ENCODE measurements at places on chromosomes 7 and 10.

DNA sequence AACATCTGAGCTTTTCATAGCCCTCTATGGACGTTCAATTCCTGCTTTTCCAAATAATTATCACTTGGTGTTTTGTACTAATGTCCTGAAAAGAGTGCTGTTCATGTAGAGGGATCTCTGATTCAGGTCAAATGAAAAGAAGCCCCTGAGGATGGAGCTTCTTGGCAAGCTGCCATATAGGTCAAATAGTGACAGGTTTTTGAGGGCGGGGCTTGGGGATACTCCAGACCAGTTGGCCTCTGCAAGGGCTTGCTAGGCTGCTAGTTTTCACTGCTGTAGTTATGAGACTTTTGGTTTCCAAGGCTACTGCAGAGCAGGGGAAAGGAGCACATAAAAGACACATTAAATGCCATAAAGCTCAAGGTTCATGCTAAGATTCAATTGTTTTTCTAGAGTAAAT is 257.2 kb upstream of the CACNA2D1 start:
- DNase-seq = no peak

DNA sequence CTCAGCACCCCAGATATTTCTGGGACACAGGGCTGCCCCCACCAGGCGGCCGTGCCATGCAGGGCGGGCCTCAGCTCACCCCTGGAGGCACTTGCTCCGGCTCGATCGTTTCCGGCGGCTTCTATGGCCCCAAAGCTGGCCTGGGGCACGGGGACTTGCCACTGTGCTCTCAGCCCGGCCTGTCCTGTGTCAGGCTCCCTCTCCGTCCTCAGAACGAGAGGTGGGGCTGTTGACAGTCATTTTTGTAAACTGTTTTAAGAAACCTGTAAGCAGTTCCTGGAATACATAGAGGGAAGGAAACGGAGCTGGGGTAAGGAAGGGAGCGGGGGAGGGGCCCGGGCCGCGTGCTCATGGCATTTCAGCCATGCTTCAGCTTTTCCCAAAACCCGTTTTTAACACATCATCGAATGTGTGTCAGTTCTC is 30.7 kb upstream of the PRKAR1B start:
- DNase-seq = no peak

DNA sequence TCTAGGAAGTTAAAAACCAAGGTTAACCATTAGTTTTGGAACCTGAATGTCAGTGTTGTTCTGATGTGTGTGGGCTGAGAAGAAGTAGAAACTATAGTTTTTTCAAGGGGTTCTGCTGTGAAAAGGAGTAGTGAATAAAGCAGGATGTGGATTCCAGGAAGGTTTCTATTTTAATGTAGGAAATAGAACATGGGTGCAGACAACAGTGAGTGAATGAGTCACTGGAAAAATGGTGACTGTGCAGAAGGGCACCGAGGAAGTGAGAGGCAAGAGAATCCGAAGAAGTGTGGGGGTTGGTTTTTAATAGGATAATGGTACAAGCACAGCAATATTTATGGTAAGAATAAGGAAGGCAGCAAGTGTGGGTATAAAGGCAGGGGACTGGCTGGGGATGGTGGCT is 120.4 kb downstream of the ARHGAP21 start:
- DNase-seq = no peak

DNA sequence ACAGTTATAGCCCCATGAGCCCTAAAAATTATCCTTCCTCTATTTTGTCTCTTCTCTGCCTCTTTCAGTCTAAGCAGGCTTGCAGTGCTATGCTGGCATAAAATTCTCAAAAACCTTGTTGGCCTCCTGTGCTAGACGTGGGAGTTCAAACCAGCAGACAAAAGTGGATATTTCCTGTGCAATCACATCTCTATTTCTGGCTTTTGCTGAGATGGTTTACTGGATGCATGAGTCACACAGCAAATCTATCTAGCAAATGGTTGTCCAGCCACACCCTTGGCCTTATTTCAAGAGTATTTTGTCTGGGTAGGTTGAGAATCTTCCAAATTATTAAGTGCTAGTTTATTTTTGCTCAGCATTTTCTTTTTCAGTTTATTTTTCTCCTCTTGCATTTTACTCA is 370.8 kb downstream of the CDC14C start:
- no peak for DNase-seq

- peak; percentile 81 for DNase-seq
Observed at GRCh38 chr7:519484-520390, at the start of gene PDGFA. TSS of gene PDGFA (minus strand) at chr7:519846. CDS start at chr7:519001, 845 bp downstream.

- DNase-seq = no peak
Observed at GRCh38 chr7:93161181-93161762, 13.1 kb upstream of the SAMD9L start.

DNA sequence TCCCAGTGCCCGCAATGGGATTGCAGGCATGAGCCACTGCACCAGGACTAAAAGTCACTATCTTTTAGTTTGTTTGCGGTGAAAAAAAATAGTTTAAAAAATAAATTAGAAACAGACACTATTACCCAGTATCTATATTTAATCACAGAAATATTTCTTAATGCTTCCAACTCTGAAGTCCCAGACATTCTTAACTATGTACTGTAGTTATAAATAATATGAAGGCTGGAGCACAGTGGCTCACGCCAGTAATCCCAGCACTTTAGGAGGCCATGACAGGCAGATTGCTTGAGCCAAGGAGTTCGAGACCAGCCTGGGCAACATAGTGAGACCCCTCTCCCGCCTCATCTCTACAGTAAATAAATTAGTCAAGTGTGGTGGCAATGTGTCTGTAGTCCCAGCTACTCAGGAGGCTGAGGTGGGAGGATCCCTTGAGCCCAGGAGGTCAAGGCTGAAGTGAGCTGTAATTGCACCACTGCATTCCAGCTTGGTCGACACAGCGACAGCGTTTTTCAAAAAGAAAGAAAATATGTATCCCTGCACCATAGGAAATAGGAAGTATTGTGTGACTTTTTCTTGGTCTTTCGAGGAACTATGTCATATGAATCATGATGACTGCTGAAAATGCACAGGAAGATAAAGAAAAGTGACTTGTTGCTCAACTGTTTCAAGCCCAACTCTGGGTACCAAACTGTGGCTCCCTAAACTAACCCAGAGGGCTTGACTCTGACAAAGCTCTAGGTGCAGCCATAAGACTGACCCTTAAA is 74.9 kb upstream of the STEAP1B start:
- no peak for DNase-seq

- no peak for DNase-seq
Observed at GRCh38 chr7:151435103-151435916, 4.6 kb downstream of the CRYGN start.

DNA sequence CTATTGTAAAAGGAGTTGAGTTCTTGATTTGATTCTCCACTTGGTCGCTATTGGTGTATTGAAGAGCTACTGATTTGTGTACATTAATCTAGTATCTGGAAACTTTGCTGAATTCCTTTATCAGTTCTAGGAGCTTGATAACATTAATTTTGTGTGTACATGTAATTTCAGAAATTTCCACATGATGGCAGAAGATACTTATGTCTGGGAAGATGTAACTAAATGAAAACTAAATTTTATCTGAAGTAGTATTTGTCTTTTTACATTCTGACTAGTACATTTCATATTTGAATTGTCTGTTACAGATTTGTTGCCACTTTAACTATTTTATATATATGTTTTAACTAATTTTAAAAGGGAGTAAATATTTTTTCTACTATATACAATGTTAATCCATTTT is 27.6 kb downstream of the SDHAF3 start:
- DNase-seq = peak; percentile 68

All from ACHN (cell line).